ENCODE measurements at places on chromosomes 1 and 21.

- DNase-seq = no peak
Measured at GRCh38 chr1:165824269-165824643, 3.2 kb upstream of the UCK2 start.

- DNase-seq = no peak
Measured at GRCh38 chr1:85116856-85117255, 68.6 kb upstream of the MCOLN3 start.

DNA sequence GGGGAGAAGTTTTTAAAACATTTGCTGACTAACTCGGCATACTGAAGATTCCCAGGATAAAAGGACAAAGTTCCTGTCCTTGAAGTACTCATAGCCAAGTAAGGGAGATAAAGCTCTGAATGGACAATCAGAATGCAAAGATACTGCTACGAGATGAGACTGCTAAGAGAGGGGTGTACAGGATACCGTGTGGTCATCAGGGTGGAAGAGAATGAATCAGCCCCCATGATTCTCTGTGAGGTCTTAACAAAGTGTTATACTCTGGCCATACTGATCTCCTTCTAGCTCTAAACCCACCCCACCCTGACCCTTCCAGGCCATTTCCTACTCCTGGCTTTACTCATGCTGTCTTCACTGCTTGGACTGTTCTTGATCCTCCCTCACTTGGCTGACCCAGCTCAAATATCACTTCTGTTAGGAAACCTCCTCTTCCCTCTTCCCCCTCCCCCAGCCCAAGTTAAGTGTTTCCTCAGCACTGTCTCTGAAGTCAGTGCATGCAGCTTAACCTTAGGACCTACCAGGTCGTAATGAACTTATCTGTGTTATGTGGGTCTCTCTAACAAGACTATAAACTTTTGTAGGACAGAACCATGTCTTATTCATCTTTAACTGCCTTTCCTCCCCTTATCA lies 15.8 kb upstream of the MAGOH start:
- DNase-seq = no peak

GRCh38 chr21:23524685-23525084 lies 2082.6 kb downstream of the MRPL39 start:
- no peak for DNase-seq

- no peak for DNase-seq
Measured at GRCh38 chr1:83827741-83828140, 171.2 kb downstream of the TTLL7 start.
